Omental fat pad (tissue), 4 donors: ENCODE measurements at places on chromosomes 4 and X.

DNA sequence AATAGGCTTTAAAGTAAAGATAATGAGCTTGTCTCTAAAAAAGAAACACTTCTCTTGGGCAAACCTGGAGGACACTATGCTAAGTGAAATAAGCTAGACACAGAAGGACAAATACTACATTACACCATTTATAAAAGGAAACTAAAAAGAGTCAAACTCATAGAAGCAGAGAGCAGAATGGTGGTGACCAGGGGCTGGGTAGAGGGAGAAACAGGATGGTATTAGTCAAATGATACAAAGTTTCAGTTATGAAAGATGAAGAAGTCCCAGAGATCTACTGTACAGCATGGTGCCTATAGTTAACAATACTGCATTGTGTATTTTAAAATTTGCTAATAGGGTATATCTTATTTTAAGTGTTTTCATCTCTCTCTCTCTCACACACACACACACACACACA lies 28.5 kb downstream of the ACSL4 start:
- DNase-seq, result no peak

DNA sequence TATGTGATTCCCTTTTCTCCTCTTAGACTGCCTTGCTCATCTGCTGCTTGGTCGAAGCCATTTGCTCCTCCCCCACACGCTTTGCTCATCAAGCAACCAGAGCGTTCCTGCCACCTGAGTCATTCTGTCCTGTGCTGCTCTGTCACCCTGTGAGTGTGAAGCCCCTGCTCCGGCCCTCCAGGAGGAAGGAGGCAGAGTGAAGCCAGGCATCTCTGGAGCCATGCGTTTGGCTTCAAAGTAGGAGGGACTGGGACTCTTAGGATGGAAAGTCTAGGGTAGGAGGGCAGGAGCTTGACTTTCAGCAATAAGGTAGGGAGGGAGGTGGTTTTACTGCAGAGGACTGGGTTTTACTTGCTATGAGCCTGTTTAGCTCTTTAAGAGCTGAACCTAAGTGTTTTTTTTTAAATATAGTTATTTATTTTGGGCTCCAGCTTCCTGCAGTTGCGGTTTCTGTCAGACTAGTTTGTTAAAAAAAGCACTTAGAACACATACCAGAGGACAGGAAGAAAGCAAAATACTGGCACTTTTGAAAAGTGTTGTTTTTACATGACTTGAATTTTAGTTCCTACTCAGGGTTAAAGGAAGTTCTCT lies 63.6 kb downstream of the SPINK2 start:
- no peak for DNase-seq

DNA sequence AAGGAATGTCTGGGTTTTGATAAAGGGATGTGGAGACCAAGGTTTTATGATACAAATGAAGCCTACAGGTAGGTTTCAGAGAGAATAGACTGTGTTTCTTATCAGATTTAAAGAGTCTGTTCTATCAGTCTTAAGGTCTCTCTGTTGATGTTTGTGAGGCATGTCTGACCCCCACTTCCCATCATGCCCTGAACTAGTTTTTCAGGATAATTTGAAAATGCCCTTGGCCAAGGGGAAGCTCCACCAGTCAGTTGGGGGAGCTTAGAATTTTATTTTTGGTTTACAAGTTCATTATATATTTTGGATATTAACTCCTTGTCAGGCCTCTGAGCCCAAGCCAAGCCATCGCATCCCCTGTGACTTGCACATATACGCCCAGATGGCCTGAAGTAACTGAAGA lies 18.6 kb downstream of the C4orf51 start:
- DNase-seq, result no peak

DNA sequence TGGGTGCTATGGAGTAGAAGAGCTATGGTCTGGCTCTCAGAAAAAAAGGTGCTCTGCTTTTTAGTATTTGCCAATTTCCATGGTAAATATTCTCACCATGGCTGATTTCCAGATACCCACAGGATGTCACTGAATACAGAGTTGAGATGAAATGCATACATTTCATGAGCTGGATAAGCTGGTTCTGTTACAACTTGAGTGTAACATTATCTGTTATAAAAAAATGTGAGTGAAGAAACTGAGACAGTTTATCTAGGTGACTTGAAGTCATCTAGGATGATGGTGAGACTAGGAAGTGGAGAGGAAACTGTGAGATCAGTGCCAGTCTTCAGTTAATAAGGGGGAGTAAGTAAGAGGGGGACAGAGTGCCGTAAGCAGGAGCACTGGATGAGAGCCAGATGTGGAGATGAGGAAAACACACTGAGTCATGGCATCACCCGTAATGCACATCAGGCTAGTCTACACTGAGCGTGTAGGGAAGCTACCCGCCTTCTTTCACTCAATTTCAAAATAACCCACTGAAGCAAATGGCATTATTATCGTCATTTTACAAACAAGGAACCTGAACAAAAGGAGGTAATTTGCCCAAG lies 5.0 kb downstream of the HPSE start:
- DNase-seq, result no peak

DNA sequence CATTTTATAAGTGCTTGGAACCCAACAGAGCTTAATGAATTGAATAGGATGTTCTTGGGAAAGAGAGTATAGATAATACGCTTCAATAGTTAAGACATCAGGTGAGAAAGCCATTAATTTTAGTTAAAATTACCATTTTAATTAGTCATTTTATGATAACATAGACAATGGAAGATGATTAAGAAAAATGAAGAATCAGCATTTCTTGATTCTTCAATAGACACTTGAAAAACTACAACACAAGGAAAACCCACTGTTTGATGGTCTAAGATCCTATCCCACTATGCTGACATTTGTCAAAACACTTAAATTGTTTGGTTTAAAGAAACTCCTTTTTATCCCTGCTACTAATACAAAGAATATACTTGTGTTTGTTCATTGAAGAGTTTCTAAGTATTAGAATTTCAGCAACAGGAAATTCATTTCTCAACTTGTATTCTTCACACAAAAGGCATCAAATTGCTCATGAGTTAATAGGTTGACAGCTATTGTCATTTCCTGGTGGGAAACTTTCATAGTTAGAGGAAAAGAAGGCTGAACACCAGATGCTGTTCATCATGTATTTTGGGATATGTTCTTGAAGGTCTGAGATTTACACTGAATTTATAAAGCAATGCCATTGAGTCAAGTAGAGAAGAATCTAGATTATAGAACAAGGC lies 9.6 kb upstream of the CXCL2 start:
- no peak for DNase-seq

DNA sequence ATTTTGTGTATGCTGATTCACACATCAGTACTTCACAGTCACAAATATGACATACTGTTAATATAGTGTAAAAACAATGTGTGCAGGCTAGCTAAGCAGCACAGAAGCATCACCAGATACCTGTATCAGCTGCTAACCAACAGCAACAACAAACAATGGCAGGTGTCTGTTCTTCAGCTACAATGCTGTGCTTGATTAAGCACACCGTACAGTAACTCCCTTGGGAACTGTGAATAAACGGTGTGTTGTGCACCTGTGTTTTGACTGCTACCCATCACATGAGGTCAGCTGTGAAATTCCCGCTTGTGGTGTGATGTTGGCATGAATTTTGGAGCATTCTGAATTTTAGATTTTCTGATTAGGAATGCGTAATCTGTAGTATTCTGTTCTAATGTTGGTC lies 379.7 kb upstream of the FAT1 start:
- no peak for DNase-seq

DNA sequence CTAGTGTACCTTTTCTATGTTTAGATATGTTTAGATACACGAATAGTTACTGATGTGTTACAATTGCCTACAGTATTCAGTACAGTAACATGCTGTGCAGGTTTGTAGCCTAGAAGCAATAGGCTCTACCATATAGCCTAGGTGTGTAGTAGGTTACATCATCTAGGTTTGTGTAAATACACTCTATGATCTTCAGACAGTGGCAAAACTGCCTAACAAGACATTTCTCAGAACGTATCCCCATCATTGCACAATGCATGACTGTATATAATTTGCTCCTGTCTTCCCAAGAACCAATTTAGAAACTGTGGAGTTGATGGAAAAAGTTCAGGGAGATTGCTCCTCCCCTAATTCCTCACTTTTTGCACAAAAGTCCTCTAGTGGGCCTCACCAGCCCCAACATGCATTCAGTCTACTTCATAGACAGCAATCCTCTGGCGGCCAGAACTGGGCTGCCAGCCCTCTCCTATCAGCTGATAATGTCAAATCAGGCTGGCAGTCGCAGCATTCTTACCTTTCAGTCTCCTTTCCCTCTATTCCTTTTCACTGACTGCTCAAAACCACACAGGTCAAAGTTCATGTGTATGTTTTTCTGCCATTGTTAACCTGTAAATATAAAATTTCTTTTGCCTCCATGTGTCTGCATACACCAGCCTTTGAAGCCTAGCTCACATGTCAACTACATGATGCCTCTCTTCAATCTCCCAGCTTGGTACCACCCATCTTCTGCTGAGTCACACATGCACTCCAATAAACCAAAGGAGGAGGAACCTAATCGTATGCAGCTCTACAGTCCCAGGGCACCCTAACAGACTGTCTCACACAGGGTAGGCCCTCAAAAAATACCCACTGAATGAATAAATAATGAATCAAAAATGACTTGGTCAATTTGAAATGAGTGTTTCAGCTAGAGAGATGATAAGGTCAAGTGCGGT lies 32.0 kb downstream of the BCLAF3 start:
- no peak for DNase-seq

DNA sequence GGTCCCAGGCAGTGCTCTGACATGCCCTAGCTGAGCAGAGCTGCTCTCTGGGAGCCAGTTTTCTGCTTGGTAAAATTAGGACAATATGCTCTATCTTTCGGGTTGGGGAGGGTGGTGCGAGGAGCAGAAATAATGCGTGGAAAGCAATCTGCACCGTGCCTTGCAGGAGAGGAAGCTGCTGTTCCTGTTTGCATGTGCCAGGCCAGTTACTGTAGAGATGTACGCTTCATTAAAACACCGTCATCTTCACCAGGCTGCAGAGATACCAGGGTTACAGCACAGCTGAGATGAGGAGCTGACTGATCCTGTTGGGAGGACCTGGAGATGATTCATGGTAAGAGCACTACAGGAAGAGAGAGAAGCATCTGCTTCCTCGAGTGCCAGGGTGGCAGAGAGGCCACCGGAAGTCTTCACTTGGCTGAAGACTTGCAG lies 29.5 kb upstream of the IRF2 start:
- DNase-seq, result no peak

GRCh38 chr4:101122019-101122418 lies 225.3 kb downstream of the PPP3CA start:
- DNase-seq, result no peak

- DNase-seq, result no peak
Measured at GRCh38 chr4:56995525-56995924, 16.8 kb downstream of the POLR2B start.

GRCh38 chrX:18353931-18354368 lies 538 bp downstream of the SCML2 start:
- no peak for DNase-seq

GRCh38 chr4:24778464-24779225 lies 16.7 kb upstream of the SOD3 start:
- no peak for DNase-seq

GRCh38 chr4:108135549-108136209 lies 33.1 kb downstream of the LEF1 start:
- DNase-seq, result no peak

DNA sequence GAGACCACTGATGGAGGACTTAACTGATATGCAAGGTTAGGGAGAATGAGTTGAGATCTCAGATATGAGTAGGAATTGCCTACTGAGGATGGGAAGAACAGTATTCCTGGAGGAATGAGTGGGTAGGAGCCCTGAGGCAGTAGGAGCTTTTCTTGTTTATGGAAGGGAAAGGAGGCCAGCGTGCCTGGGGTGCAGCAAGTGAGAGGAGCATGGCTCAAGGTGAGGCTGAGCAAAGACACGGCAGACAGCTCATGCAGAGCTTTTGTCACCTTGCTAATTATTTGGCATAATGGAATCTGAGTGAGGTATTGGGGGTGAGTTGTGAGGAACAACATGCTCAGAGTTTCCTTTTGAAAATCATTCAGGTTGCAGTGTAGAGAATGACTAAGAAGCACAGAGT lies 65.3 kb upstream of the IBSP start:
- no peak for DNase-seq

- DNase-seq, result no peak
Measured at GRCh38 chr4:8828869-8829268, 42.8 kb downstream of the HMX1 start.

DNA sequence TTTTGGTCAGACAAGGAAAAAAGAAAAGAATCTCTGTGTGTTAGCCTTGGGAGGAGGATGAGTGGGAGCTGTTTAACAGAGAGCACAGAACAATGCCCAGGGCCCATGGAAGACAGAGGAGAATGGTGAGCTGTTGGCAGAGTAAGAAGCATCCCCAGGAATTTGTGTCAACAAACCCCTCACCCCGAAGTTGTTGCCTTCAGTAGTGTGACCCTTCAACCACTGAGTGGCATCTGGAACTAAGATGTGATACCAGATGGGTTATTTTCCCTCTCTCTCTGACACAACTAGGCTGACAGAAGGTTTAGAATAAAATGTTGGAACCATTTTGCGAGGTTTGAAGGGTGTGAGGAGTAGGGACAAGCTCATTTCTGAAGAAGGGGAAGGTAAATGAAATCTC lies 25.1 kb downstream of the IGSF1 start:
- no peak for DNase-seq

GRCh38 chrX:1140236-1140681 lies 72.2 kb downstream of the CRLF2 start:
- no peak for DNase-seq

GRCh38 chr4:88937081-88937480 lies 119.9 kb downstream of the FAM13A start:
- no peak for DNase-seq

DNA sequence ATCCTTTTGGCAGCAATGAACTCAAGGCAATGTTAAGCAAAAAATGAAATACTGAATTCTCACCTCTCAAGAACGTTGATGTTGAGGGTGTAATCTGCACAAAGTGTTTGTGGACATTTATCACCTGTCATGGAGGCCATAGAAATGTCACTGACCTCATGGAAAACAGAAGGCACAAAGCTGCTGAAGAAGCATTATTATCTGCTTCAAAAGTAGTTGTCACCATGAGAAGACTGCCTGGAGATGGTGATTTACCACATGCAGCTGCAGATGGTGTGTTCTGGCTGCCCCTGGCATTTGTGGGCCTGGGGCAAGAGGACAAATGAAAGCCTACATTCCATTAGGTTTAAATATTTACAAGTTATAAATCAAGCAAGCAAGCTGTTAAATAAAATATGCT lies 116.8 kb upstream of the RPS6KA3 start:
- no peak for DNase-seq

DNA sequence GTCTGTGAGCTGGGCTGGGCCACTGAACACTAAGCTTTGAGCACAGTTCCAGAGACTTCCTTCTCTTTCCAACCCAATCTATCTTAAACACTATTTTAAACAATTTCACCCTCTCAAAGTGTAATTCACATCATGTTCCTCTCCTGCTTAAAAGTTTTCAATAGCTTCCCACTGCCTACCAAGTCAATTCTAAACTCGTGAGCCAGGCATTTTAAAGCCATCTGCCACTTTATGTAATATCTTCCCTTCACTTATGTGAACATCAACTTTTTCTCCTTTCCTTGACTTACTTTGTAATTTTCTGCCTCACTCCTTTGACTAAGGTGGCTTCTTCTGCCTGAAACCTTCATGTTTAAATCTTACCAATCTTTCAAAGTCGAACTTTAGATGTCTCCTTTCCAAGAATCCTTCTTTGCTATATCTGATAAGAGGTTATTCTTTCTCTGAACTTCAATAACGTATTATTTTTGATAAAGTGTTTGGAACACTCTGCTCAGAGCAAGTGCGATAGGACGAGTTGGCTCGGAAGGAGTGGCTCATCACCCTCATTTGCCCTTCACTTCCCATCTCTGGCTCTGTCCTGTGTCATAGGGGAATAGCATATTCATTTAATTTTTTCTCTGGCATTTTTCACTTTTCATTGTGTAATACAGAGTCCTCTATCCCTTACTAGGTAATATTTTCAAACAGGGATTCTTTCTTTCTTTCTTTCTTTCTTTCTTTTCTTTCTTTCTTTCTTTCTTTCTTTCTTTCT lies 13.0 kb upstream of the SPARCL1 start:
- no peak for DNase-seq
